ENCODE measurements at places on chromosomes 7 and 10.

DNA sequence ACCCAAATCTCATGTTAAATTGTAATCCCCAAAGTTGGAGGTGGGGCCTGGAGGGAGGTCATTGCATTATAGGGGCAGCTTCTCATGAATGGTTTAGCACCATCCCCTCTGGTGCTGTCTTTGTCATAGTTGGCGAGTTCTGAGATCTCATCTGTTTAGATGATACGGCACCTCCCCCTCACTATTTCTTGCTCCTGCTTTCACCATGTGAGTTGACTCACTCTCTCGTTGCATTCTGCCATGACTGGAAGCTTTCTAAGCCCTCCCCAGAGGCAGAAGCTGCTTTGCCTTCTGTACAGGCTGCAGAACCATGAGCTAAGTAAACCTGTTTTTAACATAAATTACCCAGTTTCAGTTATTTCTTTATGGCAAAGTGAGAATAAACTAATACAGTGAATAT lies 18.9 kb upstream of the ZNF138 start:
- ATAC-seq, result no peak

DNA sequence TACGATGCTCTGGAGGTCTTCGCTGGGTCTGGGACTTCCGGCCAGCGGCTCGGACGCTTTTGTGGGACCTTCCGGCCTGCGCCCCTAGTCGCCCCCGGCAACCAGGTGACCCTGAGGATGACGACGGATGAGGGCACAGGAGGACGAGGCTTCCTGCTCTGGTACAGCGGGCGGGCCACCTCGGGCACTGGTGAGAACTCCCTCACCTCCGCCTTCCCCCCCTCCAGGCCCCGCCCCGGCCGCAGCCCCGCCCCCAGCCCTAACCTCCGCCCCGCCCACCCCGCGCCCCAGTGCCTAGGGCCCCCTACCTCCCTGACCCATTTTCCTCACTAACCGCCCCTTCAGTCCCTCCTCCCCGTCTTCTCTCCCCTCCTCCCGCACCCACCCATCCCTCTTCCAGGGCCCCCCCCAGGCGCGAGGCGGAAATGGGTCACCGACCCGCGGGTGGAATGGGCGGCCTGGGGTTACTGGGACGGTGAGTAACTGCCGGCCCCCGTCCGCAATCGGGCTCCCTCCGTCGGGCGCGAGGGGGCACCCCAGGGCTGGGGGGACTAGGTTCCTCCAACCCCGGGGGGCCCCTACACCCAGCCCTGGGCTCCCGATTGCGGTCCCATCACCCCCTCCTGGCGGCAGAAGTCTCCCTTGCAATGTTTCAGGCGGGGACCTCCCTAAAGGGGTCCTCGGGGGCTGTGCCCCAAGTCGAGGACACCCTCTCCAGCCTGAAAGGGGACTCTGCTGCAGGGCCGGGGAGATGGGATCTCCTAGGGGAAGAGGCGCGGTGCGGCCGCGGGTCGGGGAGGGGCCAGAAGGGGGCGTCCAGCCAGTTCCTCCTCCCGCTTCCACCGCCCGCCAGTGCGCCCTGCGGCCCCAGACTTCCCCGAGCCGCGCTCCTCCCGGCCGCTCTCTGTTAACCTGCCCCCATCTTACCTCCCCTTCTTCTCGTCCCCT lies 2.1 kb downstream of the PCOLCE start:
- ATAC-seq, result peak; percentile 73

- no peak for ATAC-seq
These were observed 144.5 kb downstream of the NEURL1 start for GRCh38 chr10:103637927-103638557.

GRCh38 chr7:127845522-127846214 lies 185.6 kb downstream of the LRRC4 start:
- no peak for ATAC-seq

GRCh38 chr7:149310113-149310836 lies 48.3 kb downstream of the ZNF783 start:
- ATAC-seq, result peak; percentile 58
